NCI-H187 treated with DMSO at 0.1 percent for 48 hours (cell line): ENCODE measurements at places on chromosomes 3 and 15.

DNA sequence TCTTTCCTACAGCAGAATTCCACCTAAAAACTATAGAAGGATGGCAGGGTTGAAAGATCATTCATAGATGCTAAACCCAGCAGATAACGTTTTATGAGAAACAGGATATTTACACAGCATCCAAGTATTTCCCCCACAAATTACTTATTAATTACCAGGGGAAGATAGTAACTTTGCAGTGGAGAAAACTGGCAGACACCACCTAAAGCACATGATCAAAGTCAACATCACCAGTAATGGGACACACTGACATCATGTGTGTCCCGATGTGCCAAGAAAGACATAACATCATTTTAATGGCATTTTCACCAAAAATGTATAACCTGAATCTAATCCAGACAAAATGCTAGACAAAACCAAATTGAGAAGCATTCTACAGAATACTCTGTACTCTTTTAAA lies 220.4 kb upstream of the THBS1 start:
- DNase-seq: no peak

- no peak for DNase-seq
Measured at GRCh38 chr3:104323226-104323625, 1043.5 kb upstream of the ALCAM start.

- no peak for DNase-seq
Measured at GRCh38 chr3:58572634-58573230, 4.5 kb downstream of the FAM107A start.

- peak; percentile 17 for DNase-seq
Measured at GRCh38 chr3:48151058-48151806, 37.0 kb downstream of the CDC25A start.

- DNase-seq: no peak
Measured at GRCh38 chr3:133410191-133410892, 10.5 kb downstream of the BFSP2 start.

GRCh38 chr3:100455841-100456550 lies 36.4 kb upstream of the TMEM45A start:
- no peak for DNase-seq

GRCh38 chr15:84960391-84961113 lies 21.1 kb upstream of the PDE8A start:
- no peak for DNase-seq

DNA sequence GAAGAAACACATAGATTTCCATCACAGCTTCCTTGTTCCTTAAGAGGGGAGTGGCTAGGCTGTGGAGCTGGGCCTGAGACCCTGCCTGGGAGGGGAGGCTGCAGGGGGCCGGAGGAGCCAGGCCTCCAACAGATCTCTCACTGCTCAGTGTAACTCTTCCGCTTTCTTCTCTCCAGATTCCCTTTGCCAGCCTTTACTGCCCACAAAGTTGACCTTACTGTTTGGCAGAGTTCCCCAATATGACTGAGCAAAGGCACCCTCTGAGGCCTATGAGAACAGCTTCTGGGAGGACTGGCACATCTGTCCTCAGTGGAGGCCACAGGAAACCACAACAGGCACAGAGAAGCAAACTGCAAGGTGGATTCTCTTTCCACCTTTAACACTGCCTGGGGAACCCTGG lies 38.1 kb downstream of the SLCO2A1 start:
- DNase-seq: no peak

- no peak for DNase-seq
Measured at GRCh38 chr3:134697830-134698689, 47.2 kb upstream of the KY start.
